ENCODE measurements at places on chromosomes 3 and 15. TPM values are rescaled to one million over a fixed set of nuclear protein-coding genes. Genes with fewer than 3 reads are reported as not detected.

MRAS gene
- total RNA-seq = 22.2 TPM

COL8A1 gene
- 6.2 TPM for total RNA-seq

GHSR gene
- total RNA-seq = not detected

CILP gene
- total RNA-seq = 24.4 TPM

SST gene
- total RNA-seq = 0.89 TPM

EBLN2 gene
- total RNA-seq = 11.0 TPM

P2RY12 gene
- 1.7 TPM for total RNA-seq

ZKSCAN7 gene
- total RNA-seq = 8.1 TPM

CCDC12 gene
- 30.9 TPM for total RNA-seq

DNA sequence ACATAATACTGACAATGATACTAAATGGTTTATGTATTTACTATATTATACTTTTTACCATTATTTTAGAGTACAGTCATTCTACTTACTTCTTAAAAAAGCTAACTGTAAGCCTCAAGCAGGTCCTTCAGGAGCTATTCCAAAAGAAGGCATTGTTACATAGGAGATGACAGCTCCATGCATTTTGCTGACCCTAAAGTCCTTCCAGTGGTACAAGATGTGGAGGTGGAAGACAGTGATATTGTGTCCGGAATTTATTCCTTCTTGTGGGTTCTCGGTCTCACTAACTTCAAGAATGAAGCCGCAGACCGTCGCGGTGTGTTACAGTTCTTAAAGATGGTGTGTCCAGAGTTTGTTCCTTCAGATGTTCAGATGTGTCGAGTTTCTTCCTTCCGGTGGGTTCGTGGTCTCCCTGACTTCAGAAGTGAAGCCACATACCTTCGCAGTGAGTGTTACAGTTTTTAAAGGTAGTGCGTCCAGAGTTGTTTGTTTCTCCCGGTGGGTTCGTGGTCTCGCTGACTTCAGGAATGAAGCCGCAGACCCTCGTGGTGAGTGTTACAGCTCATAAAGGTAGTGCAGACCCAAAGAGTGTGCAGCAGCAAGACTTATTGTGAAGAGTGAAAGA is 20.9 kb downstream of the AVEN start:
- no peak for DNase-seq

DNA sequence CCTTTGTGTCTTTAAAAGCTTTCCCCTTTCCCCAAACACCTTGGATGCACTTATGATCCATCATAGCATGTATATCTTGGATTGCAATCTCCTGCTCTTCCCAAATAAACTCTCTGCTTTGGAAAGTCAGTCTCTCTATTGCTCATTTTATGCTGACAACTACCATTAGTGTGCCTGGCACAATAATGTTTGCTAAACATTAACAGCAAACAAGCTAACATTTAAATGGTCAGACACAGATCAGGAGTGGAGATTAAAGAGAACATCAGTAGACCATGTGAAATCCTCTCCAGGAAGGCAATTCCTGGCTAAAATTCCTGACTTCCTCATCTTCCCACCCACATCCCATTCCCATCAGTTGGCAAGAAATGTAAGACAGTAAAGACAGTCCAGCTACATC is 44.3 kb upstream of the EIF1B start:
- DNase-seq = no peak

DNA sequence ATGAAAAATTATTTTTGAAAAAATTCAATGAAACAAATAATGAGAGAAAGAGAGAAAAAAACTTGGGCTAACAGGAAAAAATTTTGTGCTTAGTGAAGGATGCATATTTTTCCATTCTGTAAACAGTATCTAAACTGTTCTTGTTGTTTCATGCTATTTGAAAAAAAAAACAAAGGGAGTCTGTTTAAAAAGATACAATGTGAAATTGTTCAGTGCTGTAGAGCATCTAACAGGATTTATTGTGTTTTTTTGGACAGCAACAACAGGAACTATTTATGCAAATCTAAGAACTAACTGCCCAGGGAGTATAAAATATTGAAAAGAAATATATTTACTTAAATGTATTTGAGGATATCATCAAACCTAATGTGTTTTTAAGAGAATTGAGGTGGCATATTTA is 55.1 kb downstream of the PEX5L start:
- no peak for DNase-seq

GRCh38 chr3:125212091-125212508 is 448 bp downstream of the SLC12A8 start:
- no peak for DNase-seq

GRCh38 chr3:130755666-130756065 is 9.0 kb upstream of the PIK3R4 start:
- no peak for DNase-seq

DNA sequence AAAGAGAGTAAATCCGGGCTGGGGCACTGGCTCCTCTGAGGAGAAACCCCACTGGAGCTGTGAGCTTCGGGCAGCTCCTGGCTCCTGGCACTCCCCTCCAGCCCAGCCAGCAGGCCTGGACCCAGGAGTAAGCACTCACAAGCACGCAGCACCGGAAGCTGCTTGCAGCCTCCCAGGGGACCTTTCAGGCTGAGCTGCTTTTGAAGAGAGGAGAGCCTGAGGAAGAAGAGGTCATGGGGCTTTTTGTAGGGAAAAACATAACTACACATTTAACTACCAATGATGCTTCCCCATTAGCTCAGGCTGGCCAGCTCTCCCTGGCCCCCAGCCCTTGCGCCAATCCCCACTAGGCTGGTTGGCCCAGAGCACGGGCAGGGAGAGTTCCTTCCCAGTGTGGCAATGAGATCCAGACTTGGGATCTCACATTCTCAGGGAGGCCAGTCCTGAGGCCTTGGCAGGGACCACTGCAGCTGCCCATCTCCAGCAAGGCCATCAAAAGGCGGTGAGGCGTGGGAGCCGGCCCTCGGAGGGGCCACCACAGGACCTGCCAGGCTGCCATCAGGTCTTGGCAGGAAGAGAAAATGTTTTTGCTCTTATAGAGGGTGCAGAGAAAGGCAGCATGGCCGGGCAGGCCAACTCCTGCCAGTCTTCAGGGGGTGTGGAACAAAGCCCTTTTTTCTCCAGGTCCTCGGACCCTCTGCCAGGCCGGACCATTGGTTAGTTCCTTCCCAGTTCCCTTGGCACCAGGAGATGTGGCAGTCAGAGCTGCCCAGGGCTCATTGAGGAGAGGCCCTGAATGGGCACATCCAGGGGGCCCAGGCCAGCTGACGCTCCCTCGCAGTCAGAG is 41.5 kb upstream of the MFGE8 start:
- no peak for DNase-seq

GRCh38 chr15:63708126-63708772 is 111.1 kb downstream of the FBXL22 start:
- DNase-seq = no peak

DNA sequence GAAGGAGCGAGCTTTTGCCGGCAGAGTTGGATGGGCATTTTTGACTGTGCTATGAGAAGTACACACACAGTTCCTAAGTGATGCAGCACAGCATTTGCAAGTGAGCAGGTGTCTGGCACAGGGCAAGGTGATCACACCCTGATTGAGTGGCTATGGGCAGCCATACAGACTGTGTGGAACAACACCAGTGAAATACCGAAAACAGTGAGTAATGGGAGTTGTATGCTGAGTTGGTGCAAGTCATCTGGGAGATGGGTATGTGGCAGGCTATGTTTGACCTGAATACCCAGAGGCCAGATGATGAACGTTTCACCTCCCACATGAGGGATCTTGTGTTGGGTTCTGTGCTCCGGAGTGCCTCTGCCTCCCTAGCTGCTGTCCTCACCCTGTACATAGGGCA is 53.5 kb upstream of the TIPARP start:
- no peak for DNase-seq

DNA sequence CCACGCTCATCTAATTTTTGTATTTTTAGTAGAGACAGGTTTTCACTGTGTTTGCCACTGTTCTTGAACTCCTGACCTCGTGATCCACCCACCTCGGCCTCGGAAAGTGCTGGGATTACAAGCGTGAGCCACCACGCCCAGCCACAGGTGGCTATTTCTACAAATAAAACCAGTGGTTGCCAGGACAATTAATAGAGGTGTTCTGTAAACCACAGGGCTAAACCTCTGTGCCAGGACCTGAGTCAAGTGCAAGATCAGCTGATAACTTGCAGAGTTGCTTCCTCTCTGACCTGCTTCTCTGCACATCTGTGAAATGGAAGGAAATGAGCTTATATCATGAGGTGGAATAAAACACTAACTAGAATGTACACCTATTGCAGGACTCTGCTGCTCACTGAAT is 72.8 kb downstream of the CD200R1L start:
- no peak for DNase-seq

DNA sequence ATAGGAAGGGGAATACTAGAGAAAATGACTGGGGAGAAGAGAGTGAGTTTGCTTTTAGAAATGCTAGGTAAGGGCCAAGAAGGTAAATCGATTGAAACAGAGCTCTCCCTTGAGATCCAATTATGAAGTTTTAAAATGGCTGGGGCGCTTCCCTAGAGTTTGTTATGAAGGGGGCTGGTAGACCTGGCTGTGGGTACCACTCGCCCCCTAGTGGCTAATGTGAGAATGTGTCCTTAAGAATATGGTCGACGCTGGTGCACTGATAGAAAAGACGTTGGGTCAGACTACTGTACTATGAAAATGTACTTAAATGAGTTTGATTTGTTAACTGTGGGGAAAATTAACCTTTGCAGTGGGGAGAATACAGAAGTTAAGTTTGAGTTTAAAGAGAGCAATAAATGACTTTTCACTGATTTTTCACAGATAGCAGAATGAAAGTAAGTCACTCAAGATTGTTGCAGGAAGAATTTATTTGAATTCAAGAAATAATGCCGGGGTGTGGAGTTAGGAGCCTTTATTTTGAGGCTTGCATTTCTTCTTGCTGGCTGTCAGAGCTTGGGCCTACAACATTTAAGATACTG is 9.2 kb downstream of the TMPRSS7 start:
- peak; percentile 22 for DNase-seq

- no peak for DNase-seq
Measured at GRCh38 chr3:136632625-136633081, 119.5 kb downstream of the STAG1 start.

- DNase-seq = no peak
Measured at GRCh38 chr15:40240619-40241221, 1.9 kb downstream of the PAK6 start.

- DNase-seq = no peak
Measured at GRCh38 chr3:133884887-133885711, 10.6 kb downstream of the RAB6B start.

DNA sequence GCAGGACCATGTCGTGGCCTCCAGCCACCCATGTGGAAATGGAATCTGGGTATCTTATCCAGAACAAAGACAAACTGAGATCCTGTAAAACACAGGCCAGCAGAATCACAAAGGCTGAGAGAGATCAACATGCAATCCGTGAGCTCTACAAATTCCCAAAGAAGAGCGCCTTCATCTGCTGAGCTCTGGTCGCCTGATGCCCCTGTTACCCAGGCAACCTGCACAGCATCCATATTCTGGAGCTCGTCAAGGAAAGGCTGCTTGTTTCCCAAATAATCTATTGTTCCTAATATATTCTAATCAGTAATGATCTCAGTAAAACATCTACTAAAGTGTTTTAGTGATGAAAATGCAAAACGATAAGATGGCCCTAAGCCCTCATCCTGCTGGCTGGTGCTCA is 133.6 kb downstream of the OCA2 start:
- no peak for DNase-seq

DNA sequence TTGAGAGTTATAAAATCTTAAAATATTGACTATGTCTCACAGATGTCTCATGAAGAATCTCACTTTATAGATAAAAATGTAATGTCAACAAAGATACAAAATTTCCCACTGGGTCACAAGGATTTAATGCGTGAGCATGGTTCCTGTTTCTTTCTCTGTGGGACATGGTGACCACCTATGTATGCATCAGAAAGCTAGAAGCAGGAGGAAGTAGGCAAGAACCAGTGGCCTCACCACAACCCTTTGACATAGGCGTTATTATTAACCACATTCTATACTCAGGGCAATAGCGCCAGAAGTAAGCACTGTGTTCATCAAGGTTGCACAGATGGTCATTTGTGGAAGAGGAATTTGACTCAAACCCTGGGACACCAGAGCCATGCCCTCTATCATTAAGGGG is 11.7 kb upstream of the ADAMTS17 start:
- DNase-seq = no peak

DNA sequence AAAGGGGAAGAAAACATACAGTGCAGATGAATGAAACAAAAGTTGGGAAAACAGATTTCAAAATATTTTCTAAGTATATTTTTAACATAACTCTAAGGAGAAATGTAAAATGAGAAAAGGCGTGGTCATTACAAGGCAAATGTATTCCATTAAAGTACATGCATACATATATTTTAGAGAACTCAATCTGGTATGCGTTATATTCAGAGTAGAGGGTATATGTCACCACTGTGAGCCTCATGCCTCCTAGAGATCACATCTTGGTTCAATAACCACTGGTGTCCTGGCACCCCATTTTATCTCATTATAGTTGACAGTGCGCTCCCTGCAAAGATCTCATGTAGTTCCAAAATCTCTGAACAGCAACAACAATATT is 77.5 kb downstream of the SMARCC1 start:
- DNase-seq = no peak
